ENCODE measurements at places on chromosomes 16 and 17.

DNA sequence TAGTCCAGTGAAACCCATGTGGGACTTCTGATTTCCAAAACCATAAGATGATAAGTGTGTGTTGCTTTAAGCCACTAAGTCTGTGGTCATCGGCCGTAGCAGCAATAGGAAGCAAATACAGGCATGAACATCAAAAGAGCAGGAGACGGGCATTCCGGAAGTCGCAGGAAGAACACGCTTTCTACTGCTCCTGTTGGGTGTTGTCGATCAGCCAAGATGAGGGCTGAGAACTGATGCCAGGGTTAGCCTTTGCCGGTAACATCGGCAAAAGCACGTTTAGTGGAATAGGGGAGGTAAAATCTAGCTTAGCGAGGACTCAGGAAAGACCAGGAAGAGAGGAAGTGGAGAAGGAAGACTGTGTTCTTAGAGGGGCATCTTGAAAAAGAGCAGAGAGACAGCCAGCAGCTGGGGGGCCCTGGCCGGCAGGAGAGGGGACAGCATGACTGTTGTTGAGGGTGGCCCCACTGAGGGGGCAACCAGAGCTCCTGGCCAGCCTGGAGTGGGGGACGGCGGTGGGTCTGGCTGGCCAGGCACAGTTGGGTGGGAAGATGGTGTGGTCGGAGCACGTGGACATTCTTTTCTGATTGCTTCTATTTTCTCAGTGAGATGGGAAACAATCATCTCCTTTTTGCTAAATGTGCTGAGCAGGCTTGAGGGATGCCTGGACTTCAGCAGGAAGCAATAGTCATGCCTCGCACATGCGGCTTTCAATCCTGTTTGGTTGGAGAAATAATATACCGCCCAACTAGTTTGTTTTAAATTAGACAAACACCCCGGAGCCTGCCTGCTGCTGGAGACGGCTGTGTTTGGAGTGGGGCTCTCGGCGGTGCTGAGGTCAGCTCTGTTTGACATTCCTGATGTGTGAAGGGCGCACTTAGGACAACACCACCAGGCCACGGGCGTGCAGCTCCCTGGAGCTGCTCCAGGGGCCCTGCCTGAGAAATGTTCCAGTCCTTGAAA, 109.9 kb downstream of the METRNL start:
- no peak for DNase-seq

GRCh38 chr16:10681310-10682308, 13.1 kb downstream of the TEKT5 start:
- no peak for DNase-seq

- no peak for DNase-seq
These were observed 36.8 kb upstream of the LYRM9 start for GRCh38 chr17:27930000-27930399.

DNA sequence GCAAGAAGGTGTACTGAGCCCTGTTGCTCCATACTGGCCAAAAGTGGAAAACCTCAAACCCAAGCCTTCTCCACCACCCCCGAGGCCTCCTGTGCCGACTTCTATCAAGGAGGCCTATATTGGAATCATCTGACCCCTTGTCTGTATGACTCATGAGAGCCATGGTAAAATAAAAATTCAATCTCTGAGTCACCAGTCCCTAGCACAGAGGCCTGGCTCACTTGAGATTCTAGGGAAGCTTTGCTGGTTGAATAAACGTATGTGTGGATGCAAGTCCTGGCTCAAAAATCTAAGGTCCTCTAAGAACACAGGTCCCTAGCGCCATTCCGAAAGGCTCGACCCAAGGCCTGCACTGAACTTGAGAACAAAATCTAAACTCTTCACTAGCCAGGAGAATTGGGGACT, 15.0 kb downstream of the NSMCE1 start:
- no peak for DNase-seq

DNA sequence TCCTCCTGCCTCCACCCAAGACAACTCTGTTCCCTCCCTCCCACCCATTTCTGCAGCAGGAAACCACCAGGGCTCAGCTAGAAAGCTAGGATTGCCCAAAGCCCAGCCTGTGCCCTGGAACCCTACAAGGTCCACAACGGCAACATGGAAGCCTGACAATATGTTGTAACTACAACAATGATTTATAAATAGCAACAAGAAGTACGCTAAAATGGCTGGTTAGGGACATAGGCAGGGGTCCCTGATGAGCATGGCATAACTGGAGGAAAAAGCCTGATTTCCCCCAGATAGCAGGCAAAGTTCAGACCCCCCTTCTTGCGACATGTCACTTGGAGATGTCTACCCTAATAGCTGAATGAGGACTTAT, 6.6 kb downstream of the ST3GAL2 start:
- DNase-seq, result no peak

- peak; percentile 48 for DNase-seq
These were observed 11.2 kb downstream of the TFAP4 start for GRCh38 chr16:4261557-4262172.

DNA sequence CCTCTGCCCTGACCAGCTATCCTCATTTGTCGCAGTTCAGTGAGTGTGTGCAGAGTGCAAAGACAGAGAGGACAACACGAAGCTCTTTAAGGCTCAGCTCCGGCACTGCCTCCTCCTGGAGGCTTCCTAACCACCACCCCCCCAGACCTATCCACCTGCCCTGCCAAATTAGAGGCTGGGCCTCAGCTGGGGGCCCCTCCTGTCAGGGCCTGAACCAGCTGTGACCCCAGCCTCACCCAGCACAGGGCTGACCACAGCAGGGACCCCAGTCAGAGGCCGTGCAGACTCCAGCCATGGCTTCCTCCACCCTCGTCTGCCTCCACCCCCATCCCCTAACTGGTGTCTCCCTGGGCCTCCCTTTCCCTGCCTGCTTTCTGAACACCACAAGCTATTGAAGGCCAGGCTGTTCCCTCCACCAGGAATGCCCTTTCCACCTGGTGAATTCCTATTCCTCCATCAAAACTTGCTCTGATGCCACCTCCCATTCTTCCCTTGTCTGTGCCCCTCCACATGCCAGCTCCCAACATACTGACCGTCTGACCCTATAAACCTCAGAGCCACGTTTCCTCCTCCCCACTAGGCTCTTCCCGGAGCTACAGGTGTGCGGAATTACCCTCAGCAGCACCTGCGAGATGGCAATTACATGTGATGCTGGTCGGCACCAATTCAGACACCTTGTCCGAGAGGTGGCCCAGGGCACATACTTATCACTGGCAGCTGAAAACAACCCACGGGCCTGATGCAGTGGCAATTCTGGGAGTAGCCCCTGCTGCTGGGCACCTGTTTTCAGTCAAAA, 8.8 kb downstream of the SREBF1 start:
- DNase-seq, result no peak

GRCh38 chr16:51938861-51939260, 608.1 kb downstream of the TOX3 start:
- no peak for DNase-seq

GRCh38 chr16:81478876-81479511, 34.4 kb downstream of the CMIP start:
- DNase-seq, result no peak

DNA sequence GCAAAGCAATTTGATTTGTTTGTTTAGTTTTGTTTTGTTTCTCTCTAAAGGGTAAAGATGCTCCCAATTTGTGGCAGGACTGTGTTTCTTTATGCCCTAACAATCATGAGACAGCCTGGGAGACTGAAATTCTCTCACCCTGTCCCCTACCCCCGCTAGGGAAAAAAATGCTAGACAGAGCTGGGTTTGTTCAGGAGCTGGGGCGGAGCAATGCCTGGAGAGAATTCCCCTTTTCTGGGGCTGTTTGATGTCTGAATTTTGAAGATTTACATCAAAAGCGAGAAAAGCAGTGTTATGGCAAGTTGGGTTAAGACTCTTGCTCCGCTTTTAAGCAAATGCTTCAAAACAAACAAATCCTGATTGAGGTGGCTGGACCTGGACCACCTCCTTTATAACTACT, 8.4 kb downstream of the MAF start:
- DNase-seq, result no peak

GRCh38 chr17:72575542-72576233, 454.9 kb downstream of the SOX9 start:
- DNase-seq, result no peak

DNA sequence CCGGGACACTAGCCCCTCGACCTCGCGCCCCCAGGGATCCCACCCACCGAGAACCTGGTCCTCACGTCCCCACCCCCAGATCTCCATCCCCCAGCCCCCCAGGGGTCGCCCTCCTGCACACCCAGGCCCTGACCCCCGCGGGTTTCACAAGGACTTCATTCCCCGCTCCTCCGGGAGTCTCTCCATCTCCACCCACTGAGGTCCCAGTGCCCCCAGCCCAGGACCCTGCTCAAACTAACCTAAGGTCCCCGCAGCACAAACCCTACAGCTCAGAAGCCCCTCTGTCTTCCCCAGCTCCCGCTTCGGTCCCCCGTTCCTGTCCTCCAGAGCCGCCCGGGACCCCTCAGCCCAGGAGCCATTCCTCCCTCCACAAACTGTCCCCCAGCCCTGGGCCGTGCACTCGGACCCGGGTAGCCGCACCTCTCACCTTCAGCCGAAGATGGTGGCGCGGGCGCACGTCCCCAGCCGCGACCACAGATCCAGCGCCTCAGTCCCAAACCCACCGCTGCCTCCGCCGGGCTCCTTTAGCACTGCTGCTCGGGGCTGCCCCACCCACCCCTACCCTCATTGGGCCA, at the start of gene MYH10:
Gene MYH10 (minus strand): TSS at position 499 of the 575 bp plus-strand sequence. CDS start 7,479 bp downstream, outside the sequence.
- no peak for DNase-seq

GRCh38 chr16:7638306-7638705, 305.7 kb downstream of the RBFOX1 start:
- DNase-seq, result no peak

DNA sequence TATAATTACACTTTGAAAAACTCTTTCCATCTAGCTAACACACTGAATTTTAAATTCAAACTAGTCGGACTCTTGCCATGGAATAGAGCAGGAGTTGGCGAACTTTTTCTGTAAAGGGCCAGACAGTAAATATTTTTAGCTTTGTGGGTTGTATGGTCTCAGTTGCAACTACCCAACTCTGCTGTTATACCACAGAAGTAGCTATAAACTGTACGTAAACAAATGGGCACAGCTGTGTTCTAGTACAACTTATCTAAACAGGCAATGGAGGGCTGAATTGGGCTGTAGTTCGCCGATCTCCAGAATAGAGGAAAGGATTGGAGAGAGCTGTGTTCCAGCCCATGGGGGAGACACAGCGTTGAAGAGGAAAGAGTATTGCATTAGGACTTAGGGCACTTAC, 8.7 kb downstream of the CNTROB start:
- no peak for DNase-seq

DNA sequence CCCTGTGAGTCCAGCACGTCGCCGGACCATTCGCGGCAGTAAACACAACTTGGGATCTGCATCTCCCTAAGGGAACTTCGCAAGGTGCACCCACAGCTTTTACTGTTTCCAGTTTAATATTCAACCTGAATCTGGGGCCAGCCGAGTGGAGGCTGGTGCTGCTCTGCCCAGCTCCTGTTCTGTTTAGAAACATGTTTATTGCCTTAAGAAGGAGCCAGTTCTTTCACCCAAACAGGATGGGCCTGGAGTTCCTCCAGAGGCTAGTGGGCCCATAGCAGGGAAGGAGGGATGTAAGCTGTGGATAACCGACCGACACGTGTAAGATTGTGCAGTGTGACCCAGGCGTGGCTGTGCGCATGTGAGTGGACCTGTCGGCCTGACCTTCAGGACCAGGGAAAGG, 17.4 kb downstream of the TBC1D24 start:
- DNase-seq, result no peak

DNA sequence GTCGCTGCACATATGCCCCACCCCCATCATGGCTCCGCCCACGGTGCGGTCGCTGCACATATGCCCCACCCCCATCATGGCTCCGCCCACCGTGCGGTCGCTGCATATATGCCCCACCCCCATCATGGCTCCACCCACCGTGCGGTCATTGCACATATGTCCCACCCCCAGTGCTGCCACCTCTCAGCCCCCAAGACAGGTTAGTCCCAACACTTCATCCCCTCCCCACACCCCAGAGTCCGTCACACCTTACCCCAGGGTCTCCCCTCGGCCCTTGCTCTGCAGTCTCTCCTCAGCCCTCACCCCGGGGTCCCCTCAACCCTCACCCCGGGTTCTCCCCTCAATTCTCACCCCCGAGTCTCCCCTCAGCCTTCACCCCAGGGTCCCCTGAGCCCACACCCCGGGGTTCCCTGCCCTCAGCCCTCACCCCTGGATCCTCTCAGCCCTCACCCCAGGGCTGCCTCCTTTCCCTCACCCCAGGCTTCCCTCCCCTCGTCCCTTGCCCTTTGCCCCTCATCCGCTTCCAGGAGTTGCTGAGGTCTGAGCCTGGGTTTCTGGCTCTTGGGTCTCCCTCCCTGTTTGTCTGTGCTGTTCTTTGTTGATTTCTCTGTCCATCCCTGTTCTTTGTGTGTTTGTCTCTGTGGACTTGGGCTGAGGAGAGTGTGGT, 25.6 kb downstream of the TPSG1 start:
- DNase-seq, result no peak

GRCh38 chr17:39848600-39848999, 15.5 kb downstream of the IKZF3 start:
- DNase-seq, result peak; percentile 51

DNA sequence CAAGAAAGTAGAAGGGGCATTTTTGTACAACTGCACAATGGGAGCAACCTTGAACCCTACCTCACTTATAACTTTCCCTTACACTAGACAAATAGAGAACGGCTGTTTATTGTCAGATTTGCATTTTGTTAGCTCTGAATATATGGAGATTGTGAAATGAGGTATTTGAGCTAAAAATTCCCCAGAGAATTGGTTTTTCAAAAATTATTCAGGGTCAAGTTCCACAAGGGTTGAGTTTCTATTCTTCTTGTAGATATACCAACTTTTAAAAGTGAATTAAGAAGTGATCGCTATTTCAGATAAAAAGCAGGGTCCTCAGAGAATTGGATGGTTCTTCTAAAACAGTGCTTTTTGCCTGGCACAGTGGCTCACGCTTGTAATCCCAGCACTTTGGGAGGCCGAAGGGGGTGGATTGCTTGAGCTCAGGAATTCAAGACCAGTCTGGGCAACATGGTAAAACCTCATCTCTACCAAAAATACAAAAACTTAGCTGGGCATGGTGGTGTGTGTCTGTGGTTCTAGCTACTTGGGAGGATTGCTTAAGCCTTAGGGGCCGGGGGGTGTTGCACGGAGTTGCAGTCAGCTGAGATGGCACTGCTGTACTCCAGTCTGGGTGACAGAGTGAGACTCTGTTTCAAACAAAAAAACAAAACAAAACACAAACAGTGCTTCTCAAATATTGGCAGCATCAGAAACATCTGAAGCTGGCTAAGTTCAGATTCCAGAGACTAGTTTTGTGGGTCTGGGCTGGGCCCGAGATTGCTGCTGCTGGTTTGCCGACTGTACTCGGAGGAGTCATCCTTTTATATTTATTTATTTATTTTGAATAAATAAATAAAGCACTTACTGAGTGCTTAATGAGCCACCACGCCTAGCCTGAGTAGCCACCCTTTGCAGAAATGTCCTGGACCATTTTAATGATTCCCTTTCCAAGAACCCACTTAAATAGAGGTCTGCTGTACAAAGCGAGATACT, 50.9 kb downstream of the PECAM1 start:
- no peak for DNase-seq

- no peak for DNase-seq
These were observed 3.9 kb downstream of the PAQR4 start for GRCh38 chr16:2973093-2973492.

Data from CD4-positive, alpha-beta T cell treated with Interleukin-17A for 4 hours (primary cell).